NCI-H446 (cell line): ENCODE measurements at places on chromosomes 1 and 21.

GRCh38 chr1:94633051-94633450, 91.5 kb upstream of the F3 start:
- DNase-seq: no peak

DNA sequence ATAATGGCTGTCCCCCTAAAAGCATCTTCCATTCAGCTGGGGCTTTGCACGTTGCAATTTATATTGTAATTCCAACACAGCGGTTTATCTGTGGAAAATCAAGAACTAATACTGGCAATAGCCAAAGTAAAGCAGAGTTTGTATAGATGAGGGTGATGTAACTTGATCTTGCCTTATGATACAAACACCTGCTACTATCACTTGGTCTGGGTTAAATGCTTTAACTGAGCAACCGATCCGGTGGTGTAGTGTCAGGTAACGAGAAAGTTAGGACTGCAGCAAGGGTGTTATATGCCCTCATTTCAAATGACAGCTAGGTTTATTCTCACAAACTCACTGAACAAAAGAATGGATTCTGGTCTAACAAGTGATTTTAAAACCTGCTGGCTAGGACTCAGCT, 47.3 kb upstream of the PLPPR4 start:
- no peak for DNase-seq

GRCh38 chr1:64147759-64148158, 55.7 kb upstream of the UBE2U start:
- DNase-seq: no peak

DNA sequence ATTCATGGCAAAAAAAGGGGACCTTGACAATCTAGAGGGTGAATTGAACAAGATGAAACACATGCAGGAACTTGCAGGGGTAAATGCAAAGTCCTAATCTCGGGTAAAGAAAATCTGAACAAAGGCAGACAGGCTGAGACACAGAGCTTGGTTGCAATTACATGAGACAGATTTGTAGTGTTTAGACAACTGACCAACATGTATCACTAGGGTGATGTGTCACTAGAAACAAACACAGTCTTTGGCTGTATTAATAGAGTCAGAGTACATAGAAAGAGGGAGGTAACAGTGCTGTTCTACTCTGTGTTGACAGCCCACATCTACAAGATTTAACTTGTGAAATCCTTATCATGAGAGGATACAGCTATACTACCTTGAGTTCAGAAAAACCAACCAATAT, 78.1 kb upstream of the GRIK3 start:
- DNase-seq: no peak

DNA sequence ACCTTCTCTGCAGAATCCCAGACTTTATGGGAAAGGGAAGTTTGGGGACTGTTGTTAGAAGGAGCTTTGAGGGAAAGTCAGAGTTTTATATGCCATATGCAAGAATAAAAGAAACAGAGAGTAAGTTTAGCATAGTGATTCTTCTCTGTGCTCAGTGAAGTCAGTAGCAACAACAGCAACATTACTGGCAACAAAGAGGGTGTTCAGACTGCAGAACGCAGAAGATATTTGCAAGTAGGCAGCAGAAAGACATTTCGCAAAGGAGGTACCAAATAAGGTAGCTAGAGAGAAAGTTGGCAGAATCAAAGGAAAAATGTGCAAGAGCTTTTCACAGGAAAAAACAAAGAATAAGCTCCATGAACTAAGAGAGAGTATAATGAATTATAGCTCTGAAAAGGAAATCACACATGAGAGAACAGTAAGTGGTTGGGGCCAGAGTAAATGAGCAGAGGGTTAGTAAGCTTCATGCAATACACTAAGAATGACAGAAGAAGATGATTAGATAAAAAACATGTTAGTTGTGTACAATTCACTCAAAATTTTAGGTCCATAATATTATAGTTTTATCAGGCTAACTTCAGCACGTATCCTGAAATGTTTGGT, 98.1 kb downstream of the NEGR1 start:
- DNase-seq: no peak

DNA sequence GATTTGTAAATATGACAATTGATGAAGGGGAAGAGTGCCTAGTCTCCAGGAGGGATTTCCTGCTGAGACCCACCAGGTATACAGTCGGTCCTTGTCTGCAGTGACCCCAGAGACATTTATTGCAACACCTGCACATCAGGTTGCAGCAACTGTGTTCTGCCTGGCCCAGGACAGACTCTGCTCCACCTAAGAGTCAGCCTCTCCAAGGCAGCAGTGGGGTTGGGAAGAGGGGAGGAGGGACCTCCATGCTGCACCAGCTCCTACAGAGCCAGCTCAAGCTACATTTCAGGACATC, 120.4 kb upstream of the IRF2BP2 start:
- DNase-seq: no peak

DNA sequence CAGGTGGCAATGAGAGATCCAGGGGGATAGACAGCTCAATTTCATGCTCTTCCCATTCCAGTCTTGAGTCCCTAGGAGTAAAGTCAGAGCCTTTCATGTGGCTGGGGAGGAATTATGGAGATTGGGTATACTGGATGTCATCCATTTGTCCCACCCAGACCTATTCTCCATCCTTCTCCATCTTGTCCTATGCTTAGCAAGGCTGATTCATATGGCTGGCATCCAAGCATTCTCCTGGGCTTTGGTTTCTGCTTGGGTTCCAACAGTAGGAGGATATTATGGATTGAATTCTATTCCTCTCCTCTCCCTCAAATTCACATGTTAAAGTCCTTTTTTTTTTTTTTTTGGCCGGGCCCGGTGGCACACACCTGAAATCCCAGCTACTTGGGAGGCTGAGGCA, 3.8 kb upstream of the CDC20 start:
- no peak for DNase-seq
